ENCODE measurements at places on chromosomes 1 and 21. TPM values are rescaled to one million over a fixed set of nuclear protein-coding genes. Genes with fewer than 3 reads are reported as not detected.
A peak's percentile ranks its signal among the peaks of the same experiment; 100 is the strongest.

DNA sequence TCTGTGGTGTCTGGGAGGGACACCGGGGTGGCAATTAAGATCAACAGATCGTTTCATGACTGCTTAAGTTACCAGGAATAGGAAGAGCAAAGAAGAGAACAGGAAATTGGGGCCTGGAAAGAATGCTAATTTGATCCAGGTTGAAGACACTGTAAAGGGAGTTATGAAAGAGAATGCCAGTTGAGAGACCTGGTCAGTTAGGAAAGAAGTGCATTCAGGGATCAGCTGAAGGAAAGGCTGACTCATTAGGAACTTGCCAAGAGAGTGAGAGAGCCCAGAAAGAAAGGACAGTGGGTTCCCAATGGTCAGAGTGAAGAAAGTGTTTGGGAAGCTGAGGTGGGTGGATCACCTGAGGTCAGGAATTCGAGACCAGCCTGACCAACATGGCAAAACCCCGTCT lies 119.6 kb downstream of the UBE2U start:
- no peak for DNase-seq

DNA sequence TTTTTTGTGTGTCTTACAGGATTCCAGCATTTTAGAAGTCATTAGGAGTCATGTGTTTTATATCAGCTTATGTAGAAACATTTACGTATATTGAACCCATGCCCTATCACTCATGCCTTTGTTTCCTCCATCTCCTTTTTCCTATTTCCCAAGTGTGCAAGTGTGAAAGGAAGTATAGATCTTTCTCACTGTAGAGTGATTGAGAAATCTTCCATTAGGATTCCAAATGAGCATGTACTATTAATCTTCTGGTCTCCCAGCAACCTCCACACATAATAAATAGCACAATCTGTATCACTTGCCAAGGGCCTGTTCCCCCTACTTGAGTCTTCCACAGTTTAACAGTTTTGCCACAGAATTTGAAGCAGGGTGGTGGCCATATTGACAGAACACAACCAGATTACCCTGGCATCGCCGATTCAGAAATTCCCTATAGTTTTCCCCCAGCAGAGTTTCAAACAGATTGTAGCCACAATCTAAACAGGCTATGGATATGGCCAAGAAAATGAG lies 1052.8 kb downstream of the TTLL7 start:
- DNase-seq, result no peak

GRCh38 chr1:172827301-172827700 lies 168.4 kb downstream of the FASLG start:
- DNase-seq, result peak; percentile 35

DNA sequence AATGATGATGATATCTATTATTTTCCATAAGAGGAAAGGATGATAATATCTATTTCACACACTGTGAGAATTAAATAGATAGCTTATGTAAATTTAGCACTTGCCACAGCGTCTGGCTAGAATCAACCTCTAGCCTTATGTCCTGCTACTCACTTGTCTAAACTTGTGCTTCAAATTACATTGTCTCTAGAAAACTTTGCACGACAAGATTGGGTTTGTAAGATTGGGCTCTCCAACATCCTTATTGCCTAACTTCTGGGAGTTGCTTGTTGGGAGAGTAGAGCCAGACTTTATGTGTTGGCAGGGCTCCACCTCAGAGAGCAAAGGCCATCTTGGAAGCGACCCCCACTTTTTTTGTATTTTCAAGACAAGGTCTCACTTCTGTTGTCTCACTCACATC lies 50.0 kb upstream of the POGK start:
- DNase-seq, result no peak

DNA sequence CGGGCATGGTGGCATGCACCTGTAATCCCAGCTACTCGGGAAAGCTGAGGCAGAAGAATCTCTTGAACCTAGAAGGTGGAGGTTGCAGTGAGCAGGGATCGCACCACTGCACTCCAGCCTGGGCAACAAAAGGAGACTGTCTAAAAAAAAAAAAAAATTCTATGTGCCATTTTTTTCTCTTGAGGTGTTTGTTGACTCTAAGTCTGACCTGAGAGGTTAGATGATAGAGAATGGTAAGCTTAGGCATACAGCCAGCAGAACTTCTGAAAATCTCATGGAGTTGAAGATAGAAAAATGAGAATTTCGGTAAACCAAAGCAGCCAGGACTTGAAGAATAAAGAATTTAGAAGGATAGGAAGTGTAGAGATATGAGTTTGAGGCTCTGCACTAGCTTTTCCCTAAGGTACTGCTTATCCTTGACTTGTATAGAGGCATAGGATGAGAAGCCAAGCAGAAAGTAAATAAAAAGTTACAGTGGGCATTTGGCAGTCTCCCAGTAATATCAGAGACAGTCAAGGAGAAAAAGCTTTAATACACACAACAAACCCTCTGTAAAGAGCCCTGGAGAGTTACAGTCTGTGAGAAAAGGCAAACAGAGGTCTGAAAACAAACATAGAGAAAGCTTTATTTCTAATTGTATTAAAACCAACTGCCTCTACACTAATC lies 24.3 kb downstream of the F13B start:
- DNase-seq, result no peak

- no peak for DNase-seq
These were observed 101.2 kb downstream of the PRDM2 start for GRCh38 chr1:13801232-13801631.

DNA sequence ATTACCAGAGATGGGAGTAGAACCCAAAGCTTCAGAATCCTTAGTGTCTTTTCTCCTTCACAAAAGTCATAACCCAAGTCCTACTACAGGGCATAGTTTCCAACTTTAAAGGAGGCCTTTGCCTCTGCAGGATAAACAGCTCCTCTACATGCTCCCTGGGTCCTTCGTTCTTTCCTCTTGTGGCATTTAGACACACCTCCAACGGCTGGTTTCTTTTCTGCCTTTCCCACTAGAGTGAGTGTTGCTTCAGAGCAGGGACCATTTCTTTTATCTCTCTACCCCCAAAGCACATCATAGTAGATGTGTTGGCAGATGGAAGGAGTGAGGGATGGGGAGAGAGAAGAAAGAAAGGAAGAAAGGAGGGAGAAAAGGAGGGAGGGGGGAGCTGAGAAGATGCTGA lies 144.7 kb upstream of the SPATA6 start:
- no peak for DNase-seq

DNA sequence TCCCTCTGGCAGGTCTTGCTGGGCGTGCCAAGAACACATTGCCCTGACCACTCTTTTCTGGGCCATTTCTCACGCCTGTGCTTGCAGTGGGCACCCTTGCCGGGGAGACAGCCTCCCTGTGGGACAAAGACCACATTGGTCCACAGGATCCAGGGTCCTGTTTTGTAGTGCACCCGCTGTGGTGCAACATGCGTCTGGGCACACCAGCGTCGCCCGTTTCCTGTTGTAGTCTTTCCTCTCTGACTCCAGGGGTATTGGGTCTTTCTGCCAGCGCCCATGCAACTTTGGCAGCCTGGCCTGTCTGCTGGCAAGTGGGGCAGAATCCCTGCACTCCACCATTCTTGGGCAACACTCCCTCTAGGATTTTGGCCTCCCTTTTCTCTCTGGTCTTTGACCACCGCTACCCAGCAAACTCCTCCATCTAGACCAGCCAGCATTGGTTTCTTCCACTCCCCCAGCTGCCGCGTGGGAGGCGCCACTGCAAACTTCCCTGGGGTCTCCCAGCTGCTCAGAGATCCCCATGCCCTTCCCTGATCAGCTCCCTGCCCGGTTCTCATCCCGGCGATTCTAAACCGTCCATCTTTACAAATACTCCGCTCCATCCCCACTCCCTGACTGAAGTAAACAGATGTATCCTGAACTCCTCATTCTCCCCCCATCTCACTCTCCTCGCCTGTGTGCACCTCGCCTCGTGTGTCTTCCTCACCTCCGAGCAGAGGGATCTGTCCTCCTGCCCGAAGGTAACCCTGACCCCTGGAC lies 1.2 kb upstream of the TPRG1L start:
- no peak for DNase-seq

DNA sequence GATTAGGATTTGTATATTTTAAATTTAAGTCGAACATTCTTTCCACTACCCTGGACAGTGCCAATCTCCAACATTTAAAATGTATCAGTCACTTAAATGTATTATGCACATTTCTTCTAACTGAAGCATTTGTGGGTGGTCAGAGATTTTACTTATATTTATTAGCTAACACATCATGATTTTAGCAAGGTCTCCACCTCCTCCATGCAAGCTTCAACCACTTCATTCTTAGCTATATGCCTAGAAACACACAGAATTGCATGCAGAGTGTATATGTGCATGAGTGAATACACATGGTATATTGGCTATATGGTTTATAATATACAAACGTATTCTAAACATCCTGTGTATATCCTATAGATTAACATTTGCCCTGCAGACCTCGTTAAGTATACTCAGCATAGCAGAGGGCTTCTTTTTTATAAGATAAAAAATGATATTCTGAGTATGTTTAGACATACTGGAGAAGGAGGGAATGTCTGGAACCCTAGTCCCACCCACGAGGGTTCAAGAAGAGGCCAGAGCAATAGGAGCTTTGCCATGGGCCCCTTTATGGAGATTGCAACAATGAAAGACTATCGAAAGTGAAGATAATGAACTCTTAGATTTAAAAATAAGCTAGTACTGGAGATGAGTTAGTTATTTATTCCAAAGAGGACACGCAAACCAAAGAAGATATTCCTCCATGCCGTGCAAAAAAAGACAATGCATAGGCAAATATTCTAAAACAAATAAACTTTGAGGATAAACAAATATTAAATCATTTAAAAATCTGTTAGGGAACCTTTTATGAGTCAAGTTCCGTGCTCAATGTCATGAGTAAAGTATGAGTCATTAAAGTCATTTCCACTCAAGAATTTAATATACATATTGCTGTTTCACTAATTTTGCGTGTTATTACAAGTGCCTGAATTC lies 480.4 kb downstream of the SIPA1L2 start:
- peak; percentile 84 for DNase-seq

DNA sequence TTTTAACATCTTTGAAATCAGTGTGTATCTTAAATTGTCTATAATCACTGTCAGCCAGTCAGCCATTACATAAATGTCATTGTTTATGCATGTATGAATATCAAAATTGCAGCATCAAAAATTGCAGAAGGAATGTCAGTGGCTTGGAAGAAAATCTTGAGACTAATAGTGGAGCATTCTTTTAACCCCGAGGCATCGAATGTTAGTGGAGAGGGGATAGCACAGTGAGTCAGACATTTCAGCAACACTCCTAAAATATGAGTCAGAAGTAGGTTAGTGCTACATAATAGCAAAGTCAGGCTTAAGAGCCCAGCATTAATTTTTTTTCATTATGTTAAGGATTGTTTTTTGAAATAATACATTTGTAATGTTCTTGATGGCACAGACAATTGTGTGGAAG lies 45.5 kb downstream of the SNRPE start:
- peak; percentile 93 for DNase-seq

GRCh38 chr1:233527818-233528217 lies 86.1 kb upstream of the KCNK1 start:
- DNase-seq, result no peak

DNA sequence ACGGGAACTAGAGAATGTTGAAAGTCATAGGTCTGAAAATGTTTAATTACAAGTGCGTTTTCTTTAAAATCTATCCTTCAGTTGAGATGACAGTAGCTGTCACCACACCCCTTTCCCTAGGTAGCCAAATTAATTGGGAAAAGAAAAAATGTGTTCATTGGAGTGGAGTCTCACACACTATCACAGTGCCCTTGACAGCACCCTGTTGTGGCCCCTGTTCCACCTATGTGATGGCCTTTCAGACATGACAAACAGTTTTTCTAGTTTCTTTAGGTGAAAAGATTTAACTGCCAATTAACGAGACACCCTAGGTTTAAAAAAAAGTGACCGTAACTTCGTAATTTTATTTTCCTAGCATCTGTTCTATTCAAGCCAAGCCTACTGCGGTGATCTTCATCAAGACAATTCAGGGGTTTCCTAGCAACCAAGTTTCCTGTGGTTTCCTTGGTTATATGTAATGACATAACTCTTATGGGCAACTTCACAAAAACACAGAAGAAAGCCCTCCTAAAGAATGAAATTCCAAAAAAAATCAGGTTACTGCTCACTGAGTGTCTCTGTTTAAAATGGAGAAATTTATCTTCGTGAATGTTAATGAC lies 298.3 kb downstream of the PDE4B start:
- DNase-seq, result no peak

- DNase-seq, result peak; percentile 58
These were observed 62.1 kb downstream of the MEF2D start for GRCh38 chr1:156438278-156438987.

DNA sequence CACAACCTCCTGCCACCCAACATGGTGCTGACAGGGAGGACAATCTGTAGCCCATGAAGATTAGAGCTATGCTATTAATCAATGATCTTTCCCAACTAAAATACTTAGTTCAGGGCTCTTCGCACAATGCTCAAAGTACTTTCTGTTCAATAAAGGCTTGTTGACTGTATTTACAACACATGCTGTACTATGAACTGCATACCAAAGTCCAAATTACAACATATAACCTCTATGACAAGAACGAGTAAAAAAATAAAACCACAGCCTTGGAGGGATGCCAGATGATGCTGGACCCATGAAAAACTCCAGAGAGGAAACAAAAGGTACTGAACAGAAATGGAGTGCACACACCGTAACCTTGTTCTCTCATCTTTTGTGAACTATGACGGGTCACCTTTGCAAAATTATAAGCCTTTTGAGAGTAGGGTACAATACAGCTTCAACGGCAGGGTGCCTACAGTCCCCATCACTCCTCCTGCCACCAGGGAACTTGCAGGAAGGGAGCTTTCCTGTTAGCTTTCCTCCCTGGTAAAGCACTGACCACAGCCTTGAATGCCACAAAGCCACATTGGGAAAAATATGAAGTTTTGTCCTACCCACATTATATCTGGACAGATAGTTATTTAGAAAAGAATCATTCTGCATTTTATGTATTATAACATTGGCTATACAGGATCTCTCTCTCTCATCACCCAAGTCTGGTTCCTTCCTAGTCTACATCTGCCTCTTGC lies 175.6 kb downstream of the NRIP1 start:
- DNase-seq, result peak; percentile 71

The INKA2 gene
- 1.3 TPM for polyA plus RNA-seq

The ANKRD35 gene
- 2.4 TPM for polyA plus RNA-seq
